ENCODE measurements at places on chromosomes 16 and 17.
A peak's percentile ranks its signal among the peaks of the same experiment; 100 is the strongest.

DNA sequence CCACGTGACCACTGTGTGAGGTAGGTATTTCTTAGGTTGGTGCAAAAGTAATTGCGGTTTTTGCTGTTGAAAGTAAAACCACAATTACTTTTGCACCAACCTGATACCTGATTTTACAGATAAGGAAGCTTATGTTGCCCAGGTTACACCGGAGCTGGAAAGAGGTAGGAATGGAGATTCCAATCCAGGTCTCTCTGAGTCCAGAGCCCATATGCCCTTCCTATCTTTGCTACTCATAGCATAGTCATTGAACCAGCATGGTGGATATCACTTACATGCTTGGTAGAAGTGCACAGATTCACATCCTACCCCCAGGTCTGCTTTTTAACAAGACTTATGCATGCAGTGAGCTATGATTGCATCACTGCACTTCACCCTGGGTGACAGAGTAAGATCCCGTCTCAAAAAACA, 61.8 kb downstream of the ARSG start:
- DNase-seq: no peak

GRCh38 chr17:42202696-42203095, 8.4 kb upstream of the GHDC start:
- no peak for DNase-seq

GRCh38 chr17:44159519-44160210, 10.8 kb upstream of the ASB16 start:
- no peak for DNase-seq

GRCh38 chr17:6588165-6588564, 31.8 kb upstream of the PITPNM3 start:
- DNase-seq: no peak

GRCh38 chr17:7647018-7647417, 3.7 kb upstream of the ATP1B2 start:
- DNase-seq: no peak

DNA sequence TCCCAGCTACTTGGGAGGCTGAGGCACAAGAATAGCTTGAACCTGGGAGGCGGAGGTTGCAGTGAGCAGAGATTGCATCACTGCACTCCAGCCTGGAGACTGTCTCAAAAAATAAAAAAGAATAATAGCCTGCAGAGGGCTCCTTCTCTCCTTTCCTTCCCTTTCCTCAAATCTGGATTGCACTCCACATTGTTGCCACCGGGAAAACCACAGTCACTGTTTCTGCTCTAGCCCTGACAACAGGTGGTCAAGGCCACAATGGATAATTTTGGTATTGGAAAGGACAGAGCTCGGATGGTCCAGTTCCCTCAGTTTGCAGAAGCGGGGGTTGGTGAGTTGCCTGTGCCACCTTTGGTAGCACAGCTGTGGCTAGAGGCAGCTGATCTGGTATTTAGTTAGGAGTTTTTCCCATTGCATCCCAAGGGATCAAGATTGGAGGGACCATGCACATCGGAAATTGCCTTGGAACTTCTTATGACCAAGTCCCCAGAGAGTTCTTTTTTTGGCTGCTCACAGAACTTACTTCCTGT, 44.7 kb upstream of the PRSS54 start:
- DNase-seq: no peak

- DNase-seq: no peak
Measured at GRCh38 chr17:50768346-50768761, 1.0 kb upstream of the ANKRD40CL start.

DNA sequence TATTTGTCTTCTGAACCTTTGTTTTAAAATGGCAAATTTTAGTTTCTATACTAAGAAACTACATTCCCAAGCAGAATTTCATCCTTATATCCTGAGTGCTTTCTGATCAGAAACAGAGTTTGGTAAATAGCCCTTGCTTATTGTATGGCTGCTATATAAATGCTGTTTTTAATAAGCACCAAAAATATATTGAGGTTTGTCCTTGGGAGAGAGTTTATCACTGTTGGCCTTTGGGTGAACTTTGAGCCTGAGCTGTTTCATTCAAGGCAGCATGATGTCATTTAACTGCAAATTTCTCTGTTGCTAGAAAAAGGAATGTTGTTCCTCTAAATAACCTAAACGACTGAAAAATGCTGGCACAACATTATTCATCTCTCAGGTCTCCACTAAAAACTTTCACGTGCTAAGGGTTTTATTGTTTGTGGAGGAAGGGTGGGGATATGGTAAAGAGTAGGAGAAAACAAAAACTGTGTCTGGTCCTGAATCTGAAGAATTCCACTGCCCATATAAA, 334.3 kb upstream of the TBX2 start:
- no peak for DNase-seq

DNA sequence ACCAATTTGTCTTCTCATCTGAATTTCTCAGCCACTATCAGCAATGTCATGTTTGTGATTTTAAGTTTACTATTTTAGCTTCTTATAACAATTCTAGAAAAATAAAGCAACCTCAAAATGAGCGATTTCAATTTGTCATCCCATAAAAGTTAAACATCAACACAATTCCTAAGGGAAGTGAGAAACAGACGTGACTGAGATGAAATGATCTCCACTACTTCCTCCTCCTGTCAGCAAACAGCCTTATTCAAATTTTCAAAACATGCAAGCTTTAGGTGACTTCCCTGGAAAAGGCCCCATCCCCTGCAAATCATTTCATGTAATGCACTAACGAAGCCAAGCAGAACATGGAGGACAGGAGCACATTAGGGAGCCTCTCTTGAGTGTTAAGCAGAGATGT, 64.9 kb downstream of the ZNF652 start:
- DNase-seq: no peak

GRCh38 chr17:76326306-76326705, 18.2 kb upstream of the QRICH2 start:
- no peak for DNase-seq

DNA sequence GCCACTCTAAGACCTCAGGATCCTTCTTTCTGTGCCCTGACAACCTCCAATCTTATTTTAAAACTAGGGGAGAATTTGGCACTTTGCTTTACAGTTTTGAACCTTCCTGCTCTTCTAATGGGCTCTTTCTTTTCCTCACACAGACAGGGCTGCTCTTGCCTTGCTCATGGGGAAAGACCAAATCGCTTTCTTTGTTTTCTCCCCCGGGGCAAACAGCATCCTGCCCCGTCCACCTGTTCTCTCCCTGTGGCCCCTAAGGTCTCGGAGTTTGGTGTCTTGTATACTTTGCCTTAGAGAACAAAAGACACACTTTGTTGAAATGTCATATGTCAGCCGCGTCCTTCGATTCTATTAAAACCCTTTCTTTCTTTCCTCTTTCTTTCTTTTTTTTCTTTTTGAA, 306.7 kb upstream of the SALL1 start:
- no peak for DNase-seq

GRCh38 chr16:83931556-83931955, 21.5 kb upstream of the OSGIN1 start:
- DNase-seq: no peak

- no peak for DNase-seq
Measured at GRCh38 chr16:66588981-66589713, 9.9 kb downstream of the CMTM2 start.

GRCh38 chr17:35605678-35606077, 18.6 kb downstream of the AP2B1 start:
- DNase-seq: peak; percentile 26

- no peak for DNase-seq
Measured at GRCh38 chr16:51544851-51545467, 393.9 kb upstream of the SALL1 start.

DNA sequence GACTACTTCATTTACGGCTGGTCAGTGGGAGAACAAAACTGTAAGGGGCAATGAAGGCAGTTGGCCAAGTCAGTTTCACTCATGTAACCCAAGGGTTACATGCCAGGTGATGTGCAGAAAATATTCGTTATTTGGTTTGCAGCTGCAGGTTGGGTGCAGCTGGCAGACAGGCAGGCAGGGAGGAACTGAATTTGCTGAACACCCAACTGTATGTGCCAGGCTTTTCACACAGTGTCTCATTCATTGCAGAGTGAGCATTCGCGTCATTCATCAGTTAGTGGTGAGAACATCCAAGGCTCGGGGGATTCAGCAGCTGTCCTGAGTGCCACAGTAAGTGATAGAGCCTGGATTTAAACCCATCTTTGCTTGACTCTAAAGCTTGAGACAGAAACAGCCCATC, 59.7 kb downstream of the ABCC6 start:
- DNase-seq: no peak

- DNase-seq: no peak
Measured at GRCh38 chr17:6374761-6375312, 60.1 kb downstream of the AIPL1 start.

DNA sequence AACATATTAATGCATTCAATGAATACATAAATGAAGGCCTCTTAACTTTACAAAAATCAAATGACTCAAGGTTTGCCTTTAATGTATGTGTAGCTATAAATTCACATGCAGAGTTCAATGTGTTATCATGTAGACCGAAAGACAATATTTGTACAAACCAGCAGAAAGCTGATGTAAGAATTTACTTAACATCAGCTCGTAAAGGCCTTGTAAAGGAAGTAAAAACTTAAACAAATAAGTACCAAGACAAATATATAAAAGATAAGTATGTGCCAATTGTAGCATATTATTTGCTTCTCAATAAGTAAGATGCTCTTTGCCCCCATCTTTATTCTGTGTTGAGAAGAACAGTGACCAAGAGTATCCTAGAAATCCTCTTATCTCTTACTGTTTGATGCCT, 105.7 kb downstream of the SYCE1L start:
- no peak for DNase-seq

- DNase-seq: no peak
Measured at GRCh38 chr16:52368859-52369258, 178.1 kb downstream of the TOX3 start.

GRCh38 chr16:83533193-83533592, 274.6 kb upstream of the HSBP1 start:
- DNase-seq: peak; percentile 49

DNA sequence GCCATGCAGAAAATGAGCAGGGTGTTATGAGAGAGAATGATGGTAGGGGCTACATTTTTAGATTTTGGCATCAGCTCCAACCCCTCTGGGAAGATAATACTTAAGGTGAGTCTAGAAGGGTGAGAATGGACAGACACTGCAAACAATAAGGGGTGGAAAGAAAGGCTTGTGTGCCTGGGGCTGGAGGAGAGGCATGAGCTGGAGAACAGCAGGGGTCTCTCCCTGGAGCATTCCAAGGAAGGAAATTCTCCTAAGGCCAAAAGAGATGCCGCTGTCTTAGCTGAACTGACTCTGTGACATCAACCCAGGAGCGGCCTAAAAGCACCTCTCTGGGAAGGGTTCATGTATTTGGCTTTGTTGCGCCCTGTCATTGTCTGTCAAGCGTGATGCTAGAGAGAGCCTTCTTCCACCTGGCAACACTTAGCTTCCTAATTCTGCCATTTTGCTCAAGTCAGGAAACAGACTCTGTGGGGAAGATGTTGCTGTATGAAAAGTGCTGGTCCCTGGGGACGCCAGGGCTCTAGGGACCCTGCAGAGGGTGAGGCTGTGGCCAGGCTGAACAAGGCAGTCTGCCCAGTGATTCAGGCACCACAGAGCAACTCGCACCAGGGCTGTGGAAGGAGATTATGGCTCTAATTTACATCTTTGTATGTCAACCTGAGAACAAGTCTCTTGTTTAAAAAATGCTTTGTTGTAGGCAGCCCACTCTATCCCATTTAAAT, 225.7 kb downstream of the CBLN1 start:
- no peak for DNase-seq

DNA sequence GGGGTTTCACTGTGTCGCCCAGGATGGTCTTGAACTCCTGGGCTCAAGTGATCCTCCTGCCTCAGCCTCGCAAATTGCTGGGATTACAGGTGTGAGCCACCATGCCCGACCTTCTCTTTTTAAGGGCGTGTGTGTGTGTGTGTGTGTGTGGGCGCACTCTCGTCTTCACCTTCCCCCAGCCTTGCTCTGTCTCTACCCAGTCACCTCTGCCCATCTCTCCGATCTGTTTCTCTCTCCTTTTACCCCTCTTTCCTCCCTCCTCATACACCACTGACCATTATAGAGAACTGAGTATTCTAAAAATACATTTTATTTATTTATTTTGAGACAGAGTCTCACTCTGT, 3.9 kb downstream of the STH start:
- no peak for DNase-seq

DNA sequence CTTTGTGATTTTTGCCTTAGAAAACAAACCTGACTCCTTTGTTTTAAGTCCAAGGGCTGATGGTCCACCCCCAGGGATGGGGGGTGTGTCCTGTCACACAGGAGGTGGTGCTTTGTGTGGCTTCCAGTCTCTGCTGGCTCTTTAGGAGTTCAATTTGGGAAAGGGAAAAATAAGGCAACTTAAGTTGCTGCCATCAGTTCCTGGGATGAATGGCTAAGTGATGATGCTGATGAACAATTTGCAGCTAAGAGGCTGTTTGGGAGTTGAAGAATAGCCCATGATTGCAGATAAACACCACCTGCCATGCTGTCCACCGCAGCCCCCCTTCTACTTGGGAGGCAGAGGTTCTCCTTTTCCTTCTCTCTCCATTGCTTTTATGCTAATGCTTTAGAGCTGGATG, 40.2 kb downstream of the ARL4D start:
- no peak for DNase-seq

- DNase-seq: no peak
Measured at GRCh38 chr17:76327696-76328095, 19.6 kb upstream of the QRICH2 start.

DNA sequence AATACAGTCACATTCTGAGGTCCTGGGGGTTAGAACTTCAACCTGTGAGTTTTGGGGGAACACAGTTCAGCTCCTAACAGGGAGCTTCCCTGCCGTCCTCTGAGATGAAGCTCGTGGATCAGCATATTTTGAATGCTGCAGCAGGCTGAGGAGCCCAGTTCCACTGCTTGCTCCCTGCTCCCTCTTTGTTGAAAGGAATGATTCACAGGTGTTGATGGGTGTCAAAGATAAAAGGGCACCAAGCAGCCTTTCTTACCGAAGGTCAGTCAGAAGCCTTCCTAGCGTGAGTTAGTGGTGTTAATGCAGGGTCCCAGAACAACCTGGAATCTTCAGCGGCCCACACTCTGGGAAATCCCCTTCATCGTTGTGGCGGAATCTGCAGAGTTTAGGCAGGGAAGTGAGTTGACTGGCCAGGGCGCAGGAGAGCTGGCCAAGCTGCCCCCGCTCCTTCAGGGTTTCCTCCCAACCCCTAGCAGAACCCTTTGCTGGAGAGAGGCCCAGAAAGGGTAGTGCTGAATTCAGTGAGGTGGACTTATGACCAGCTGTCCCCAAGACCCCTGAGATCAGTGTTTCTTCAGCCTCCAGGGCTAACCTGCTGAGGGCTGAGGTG, 114.8 kb downstream of the GNAO1 start:
- no peak for DNase-seq

GRCh38 chr16:78405833-78406232, 306.4 kb downstream of the WWOX start:
- DNase-seq: no peak

GRCh38 chr17:66228887-66229782, at the start of gene APOH:
TSS of gene APOH (minus strand) at chr17:66229415. CDS start at chr17:66229379, 36 bp downstream.
- DNase-seq: no peak

GRCh38 chr16:89004209-89004831, 27.3 kb upstream of the CBFA2T3 start:
- DNase-seq: no peak

All from HS-5 (cell line).